ENCODE measurements at places on chromosomes 7 and 10.

DNA sequence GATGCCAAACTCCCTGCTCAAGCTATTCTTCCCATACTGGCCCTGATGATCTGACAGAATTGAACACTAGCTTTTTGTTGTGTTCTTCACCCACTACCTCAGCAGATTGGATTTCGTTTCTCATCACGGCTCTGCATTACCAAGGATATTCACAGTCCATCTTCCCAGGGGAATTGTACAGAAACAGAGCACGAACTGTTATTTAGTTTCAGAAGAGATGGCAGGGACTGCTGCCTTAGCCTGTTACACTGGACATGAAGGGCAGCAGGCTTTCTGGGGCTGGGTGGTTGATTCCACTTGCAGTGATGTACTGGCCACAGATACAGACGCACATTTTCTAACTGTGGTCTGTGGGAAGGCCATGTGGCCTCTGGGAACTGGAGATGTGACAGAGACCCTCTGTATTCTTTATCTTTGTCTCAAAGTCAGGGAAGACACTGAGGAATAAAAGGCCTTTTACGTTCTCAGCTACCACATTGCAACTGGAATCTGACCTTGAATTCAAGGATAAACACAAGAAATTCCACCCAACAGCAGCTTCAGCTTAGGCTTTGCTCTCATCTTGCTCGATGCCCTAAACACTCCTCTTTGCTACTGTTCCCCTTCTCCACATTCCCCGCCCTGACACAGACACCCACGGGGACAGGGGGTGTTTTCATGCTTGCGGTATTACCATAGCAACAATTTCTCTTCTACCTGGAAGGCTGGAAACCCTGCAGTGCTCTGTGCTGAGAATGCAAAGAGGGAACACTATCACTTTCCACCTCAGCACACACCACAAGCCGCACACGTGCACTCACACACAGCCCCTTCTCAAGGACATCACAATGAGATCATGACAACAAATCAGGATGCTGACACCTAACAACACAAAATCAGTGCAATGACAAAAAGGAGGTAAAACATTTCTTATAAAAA is 81.7 kb downstream of the RNF216 start:
- no peak for DNase-seq

DNA sequence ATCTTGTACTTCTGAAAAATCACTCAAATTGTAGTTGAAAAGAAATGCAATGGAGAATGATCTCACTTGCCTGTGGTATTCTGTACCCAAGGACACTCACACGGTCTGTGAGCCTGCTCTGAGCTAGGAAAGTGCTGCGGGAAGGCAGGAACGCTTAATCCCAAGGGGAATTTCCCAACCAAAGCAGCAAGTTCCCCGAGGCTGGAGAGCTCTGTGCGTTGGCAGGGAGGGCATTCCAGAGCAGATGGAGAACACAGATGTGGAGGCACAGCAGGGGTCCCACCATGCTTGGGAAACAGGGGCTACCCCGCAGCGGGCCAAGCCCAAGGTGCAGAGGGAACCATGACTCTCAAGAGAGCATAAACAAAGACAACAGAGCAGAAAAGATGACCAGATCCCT is 13.6 kb downstream of the SVIL start:
- no peak for DNase-seq

- DNase-seq: no peak
Observed at GRCh38 chr7:69871213-69871885, 273.1 kb downstream of the AUTS2 start.

- no peak for DNase-seq
Observed at GRCh38 chr7:12909483-12909882, 222.1 kb downstream of the ARL4A start.

GRCh38 chr7:127872122-127872521 is 159.1 kb downstream of the LRRC4 start:
- no peak for DNase-seq

DNA sequence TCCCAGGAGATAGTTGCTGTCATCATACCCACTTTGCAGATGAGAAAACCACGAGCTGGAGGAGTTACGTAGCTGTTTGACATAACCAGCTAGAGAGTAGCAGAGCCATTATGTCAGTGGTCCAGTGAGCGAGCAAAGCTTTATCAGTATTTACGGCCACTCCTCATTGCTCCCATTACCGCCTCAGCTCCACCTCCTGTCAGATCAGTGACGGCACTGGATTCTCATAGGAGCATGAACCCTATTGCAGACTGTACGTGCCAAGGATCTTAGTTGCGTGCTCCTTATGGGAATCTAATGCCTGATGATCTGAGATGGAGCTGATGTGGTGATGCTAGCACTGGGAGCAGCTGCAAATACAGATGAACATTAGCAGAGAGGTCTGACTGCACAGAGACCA is 9.2 kb upstream of the SFMBT2 start:
- no peak for DNase-seq

- DNase-seq: no peak
Observed at GRCh38 chr10:26621889-26622711, 75.4 kb upstream of the PDSS1 start.

DNA sequence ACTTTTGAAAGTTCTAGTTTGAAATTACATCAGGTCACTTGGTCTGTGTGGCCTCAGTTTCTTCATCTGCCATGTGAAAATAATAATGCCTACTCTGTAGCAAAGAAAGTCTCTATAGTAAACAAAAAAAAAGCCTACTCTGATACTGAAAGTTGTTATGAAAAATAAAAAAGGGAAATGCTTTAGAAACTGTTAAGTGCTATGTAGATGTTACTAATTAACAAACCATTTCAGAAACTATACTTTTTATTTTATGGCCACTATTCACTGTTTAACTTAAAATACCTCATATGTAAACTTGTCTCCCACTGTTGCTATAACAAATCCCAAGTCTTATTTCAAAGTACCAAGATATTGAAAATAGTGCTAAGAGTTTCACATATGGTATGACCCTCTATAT is 50.6 kb downstream of the CFTR start:
- DNase-seq: no peak

DNA sequence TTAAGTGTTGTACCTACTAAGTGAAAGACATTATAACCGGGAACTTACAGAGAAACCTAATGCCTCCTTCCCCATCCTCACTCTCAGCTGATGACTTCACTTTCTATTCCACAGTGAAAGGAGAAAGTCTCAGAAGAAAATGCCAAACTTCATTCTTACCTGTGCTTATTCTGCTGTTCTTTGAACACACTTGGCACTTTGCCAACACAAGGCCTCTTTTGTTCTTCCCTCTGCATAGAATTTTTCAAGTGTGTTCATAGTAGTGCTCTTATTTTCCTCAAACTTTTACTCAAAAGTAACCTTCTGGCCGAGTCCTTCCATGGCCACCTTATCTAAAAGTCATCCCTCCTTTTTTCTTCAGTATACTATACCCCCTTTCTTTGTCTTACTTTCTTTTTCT is 59.4 kb upstream of the ETV1 start:
- DNase-seq: no peak

- DNase-seq: no peak
Observed at GRCh38 chr7:37181550-37181932, 267.1 kb downstream of the ELMO1 start.

DNA sequence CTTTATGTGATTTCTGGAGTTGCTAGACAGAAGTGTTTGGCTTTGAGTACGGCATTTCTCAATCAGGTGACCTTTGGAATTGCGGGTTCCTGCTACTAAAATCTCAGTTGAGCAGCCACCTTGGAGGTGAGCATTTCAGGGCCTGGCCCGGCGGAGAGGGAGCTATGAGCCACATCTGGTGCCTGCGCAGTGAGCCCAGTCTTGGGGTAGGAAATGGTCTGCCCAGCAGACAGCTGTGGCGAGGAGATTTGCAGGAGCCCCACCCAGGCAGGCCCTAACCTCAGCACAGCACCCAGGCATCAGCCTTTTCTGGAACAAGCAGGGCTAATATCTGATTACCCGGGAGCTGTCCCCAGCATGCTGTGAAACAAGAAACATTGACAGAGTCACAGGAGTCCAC is 547.9 kb upstream of the FOXK1 start:
- no peak for DNase-seq

DNA sequence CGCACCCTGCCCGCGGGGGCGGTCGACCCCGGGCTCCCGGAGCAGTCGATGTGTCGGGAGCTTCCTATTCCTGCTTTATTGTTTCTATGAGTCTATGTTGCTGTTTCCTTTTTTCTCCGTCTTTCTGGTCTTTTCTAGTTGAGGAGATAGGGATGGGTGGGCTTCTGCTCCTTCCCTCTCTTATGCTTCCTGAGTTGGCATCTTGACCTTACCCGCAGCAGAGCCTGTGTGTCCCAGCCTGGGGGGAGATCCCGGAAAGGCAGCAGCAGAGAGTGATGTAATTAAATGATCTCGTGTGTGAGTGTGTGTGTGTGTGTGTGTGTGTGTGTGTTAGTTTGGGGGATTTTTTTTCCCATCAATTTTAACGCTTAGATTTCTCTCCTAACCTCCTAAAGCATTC is 486 bp upstream of the SORCS1 start:
- DNase-seq: no peak

- DNase-seq: no peak
Observed at GRCh38 chr10:32104622-32105509, 48.6 kb upstream of the KIF5B start.

DNA sequence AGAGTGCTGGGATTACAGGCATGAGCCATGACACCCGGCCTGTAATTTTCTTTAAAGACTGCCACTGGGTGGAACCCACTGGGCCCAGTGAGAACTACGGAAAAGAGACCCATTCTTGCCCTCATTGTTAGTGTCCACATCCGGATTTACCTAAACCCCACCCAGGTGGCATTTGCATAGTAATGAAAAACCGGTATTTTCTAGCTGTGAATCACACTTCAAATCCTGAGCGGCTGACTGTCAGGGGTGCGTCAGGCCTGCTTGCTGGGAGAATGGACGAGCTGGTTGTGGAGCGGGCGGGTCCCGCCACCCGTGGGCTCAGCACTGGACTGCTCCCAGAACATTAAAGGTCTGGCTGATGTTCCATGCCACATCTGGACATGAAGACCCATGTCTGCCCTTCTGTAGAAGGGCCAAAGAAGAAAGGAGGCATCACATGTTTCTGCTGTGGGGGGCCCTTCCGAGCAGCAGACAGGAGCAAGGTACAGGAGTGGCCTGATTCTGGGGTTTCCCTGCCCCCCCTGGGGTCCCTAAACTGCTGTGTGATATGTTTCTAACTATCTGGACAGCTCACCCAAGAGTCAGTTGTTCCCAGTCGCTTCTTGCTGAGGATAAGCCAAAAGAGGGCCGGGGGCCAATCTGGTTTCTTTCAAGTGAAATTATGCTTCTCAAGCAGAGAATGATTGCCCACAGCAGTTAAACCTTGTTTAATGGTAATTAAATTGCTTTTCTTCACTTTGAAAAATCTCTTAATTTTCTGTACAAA is 46.4 kb downstream of the KIAA1217 start:
- DNase-seq: no peak

DNA sequence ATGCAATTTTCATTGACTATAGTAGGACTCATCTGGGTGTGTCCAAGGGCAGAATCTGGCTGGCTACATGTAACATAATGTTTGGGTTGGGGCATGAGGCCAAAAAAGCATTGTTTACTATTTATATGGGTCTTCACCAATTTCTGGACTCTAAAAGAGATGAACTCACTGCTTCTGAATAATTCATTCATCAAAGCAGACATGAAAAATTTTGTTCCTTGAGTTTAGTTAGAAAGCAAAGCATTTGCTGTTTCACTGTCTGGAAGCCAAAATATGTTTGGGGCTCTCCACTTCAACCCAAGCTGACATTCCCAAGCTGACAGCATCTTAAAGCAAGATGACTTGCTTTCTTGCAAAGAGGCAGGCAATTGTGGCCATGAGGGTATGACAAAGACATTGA is 670.6 kb downstream of the SUGCT start:
- DNase-seq: no peak

- DNase-seq: peak; percentile 9
Observed at GRCh38 chr10:110304394-110304779, 333 bp downstream of the SMNDC1 start.

DNA sequence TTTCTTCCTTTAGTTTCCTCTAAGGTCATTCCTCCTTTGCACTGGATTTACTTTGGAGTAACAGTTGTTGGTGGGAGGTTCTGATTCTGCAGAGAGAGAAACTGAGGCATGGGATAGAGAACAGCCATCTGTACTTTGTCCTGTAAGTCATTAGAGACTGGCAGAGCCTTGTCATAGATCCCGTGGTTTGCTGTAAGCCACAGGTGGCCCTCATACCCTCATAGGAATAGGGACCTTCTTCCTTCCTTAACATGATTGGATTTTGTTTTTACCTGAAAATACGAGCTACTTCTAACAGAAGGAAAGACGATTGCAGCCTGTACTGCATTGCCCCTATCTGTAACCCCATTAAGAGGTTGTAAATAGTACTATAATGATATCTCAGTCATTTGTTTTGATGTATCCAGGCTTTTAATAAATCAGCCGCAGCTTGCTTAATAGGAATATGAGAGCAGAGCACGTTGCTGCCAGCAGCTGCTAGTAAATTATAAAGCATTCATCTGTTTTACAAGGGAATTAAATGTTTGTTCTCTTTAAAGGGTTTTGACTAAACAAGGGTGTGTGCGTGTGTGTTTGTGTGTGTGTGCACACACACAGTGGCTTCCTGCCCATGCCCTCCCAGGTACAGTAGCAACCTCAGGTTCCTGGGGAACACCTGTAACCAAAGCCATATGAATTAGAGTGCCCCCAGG is 249.8 kb downstream of the AUTS2 start:
- DNase-seq: no peak

- no peak for DNase-seq
Observed at GRCh38 chr10:93576888-93577287, 10.4 kb downstream of the FFAR4 start.

- DNase-seq: no peak
Observed at GRCh38 chr7:597348-598178, 77.9 kb upstream of the PDGFA start.

- DNase-seq: no peak
Observed at GRCh38 chr10:110989016-110989415, 69.6 kb downstream of the SHOC2 start.

GRCh38 chr7:123360631-123361030 is 160.9 kb upstream of the SLC13A1 start:
- no peak for DNase-seq

All from Ammon's horn (tissue), 1 donor.